RKO (cell line): ENCODE measurements at places on chromosomes 2 and 18.

DNA sequence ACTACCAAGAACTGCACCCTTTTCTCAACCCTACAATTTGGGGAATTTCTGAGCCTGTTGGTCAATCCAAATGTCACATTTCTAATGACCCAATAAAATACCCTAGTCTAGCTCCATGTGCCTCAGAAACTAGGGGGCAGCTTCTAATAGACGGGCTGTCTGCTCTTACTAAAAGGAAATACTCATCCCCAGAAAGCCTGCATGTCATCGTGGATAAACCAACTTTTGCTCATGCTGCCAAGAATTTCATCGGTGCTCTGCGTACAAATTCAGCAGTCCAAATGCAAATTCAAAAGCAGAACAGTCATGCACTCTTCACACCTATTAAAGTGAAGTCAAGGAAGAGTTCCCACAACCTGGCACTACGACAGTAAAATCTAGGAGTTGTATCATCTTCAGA is 377.3 kb downstream of the LNPK start:
- no peak for DNase-seq

DNA sequence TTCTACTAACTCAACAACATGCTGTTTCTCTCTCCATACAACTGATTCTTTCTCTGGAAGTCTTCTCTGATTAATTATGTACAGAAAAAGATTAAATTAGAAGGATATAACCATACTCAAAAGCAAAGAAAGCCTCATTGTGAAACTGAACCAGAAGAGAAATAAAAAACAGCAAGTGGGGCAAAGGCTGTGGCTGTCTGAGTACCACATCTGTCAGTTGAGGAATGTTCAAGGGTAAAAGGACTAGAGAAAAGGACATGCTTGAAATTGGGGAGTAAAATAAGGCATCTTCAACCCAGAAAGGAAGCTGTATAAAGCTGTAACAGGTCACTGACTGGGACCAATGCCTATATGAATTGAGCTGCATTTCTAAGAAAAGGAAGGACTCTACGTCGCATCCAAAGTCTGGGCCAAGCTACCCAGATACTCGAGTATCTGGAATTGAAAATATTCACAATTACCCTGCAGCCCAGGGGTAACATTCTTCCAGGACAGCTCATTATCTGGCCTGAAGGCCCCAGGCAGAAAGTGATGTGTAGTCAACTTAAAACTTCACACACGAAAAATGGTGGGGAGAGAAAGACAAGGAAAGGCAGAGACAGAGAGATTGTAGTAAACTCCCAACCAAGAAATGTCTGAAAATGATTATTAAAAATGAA is 356.0 kb upstream of the GALNT5 start:
- no peak for DNase-seq

DNA sequence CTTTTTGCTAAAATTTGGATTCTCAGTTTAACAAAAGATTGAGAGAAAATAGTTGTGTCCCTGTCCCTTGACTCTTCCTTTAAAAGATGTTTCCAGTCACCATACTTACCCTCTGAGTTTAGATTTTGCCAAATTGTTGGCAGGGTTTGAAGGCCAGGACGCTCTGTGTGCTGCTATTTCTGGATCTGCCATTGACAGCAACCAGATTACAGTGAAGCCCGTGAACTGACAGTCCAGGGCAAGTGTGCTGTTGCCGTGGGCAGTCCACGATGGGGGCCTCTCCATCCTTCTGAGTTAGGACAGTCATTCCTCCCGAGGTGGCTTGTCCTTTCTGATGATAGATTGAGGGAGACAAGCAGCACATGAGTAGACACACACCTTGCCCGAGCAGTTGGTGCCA is 89.9 kb downstream of the PTPRM start:
- DNase-seq, result no peak

DNA sequence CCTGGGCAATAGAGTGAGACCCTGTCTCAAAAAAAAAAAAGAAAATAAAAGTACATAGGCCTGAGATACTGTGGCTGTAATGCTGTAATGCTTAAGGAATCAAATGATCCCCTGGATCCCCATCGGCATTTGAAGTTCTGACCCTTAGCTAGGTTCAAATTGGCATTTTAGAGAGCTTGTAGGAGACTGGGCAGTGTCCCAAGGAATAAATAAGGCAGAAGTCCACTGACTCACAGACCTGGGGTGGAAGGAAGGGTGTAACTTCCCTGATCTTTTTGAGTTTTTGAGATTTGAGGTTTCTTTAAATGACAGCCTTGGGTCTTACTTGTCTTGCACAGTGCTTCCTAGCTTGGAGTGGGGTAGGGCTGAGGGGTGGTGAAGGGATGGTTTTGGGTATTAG is 553.7 kb downstream of the SLC4A3 start:
- no peak for DNase-seq

DNA sequence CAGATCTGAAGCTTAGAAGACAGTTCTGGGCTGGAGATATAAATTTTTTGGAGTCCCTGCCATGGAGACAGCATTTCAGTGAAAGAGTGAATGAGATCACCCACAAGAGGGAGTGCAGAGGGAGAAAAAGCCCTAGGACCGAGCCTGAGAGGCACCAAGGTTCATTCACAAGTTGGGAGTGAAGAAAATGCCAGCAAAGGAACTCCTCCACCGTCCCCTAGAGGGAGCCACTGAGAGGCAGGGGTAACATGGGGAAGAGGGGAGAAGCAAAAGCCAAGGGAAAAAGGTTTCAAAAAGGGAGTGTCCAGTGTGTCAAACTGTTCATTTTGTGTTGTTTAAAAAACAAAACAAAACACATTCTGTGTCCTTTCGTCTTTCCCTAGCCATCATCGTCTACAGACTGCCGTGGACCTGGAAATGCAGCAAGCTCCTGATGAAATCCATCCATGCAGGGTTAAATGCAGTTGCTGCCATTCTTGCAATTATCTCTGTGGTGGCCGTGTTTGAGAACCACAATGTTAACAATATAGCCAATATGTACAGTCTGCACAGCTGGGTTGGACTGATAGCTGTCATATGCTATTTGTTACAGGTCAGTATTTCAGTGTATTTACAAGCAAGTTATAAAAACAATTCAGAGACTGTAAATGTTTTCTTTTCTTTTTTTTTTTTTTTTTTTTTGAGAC is 19.1 kb downstream of the CYBRD1 start:
- DNase-seq, result peak; percentile 24

DNA sequence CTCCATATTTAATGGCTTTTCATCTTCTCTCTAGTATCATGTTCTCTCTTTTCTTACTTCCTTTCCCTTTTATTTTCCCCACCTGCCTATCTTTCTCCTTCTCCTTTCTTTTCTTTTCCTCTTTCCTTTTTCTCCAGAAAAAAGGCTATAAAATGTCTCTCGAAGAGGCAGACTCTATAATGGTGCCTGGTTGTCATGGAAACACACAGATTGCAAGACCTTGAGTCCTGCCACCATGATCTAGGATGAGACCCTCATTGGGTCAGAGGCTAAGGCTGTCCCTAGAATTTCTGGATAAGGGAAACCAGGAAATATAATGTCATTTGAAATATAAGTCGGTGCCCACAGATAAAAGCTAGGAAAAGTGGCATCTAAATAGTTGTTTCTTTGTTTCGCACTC is 36.5 kb upstream of the LHCGR start:
- DNase-seq, result no peak

GRCh38 chr2:152580714-152581113 is 136.5 kb downstream of the PRPF40A start:
- no peak for DNase-seq

DNA sequence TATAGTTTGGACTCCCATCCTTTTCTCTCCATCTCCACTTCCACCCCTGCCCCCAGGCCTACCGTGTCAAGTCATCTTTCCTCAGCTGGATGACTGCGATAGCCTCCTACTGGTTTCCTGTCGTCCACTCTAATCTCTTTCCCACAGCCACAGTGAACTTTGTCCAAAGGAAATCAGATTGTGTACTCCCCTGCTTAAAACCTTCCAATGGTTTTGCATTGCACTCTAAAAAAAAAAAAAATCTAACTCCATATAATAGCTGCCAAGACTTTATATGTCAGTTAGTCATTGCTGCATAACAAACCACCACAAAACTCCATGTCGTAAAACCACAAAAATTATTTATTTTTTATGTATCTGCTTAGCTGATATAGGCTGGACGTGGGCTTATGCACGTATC is 160.2 kb upstream of the CCDC68 start:
- no peak for DNase-seq
